ENCODE measurements at places on chromosomes 1 and 21. TPM values are rescaled to one million over a fixed set of nuclear protein-coding genes. Genes with fewer than 3 reads are reported as not detected.
A peak's percentile ranks its signal among the peaks of the same experiment; 100 is the strongest.

The FCGR3B gene
- total RNA-seq: not detected

The ZBTB8OS gene
- total RNA-seq: 92.2 TPM

The PRAMEF15 gene
- total RNA-seq: not detected

The WNT9A gene
- 3.7 TPM for total RNA-seq

The MAN1C1 gene
- not detected for total RNA-seq

The SLC44A5 gene
- 0.05 TPM for total RNA-seq

The CLCA4 gene
- not detected for total RNA-seq

The PLCH2 gene
- total RNA-seq: not detected

The C4BPA gene
- not detected for total RNA-seq

The ESPN gene
- total RNA-seq: not detected

GRCh38 chr1:97920276-97920831 lies 480 bp downstream of the DPYD start:
- no peak for DNase-seq

DNA sequence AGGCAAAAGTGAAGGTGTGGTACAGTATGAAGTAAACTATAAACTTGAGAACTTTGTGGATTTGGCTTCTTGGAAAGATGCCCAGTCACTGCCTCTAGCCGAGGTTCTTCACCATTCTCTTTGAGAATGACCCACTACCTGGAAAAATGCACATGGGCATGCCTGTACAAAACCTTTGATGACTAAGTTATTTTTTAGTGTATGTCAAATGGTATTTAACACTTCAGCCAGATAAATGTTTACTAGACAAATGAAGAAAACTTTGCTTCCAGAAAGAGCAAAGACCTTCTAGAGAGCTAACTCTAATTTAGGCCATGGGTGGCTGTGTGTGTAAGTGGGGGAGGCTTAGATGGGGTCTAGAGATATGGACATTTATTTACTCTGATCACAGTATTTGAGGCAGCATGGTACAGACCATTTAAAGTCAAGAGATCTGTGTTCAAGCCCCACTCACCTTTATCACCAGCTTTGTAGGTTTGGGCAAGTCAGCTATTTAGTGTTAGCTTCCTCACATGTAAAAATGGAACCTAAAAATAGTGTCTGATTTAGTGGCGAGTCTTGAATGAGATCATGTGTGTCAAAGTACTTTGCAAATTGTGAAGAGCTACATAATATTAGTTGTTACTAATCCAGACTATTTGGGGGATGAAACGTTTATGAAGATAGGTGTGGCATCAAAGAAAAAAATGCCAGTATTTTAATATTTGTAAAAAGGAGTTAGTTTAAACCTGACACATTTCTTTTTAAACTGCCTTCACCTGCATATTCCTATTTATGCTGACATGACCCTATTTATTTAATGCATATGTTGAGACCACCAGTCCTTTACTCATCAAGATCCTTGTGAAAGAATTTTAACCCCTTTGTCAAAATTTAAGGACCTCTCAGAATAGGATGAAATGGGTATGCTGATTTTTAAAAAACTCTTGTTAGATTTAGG lies 20.2 kb downstream of the NFYC start:
- DNase-seq: peak; percentile 57

DNA sequence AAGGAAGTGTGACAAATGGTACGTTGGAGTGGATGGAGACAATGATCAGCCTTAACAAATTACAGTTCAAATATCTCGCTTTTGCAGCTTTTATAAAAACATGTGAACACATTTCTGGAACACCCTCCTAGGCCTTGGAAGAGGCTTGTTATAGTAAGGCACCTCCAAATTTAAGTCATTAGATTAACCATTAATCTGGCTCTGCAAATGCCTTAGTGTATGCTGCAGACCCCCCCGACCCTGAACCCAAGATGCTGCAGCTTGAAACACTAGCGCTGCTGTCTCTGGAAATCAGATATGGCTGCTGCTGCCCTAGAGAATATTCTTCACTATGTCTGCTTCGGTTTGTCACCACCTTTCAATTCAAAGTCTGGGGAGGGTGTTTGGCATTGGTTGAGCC lies 196.4 kb downstream of the MIS18A start:
- DNase-seq: no peak

DNA sequence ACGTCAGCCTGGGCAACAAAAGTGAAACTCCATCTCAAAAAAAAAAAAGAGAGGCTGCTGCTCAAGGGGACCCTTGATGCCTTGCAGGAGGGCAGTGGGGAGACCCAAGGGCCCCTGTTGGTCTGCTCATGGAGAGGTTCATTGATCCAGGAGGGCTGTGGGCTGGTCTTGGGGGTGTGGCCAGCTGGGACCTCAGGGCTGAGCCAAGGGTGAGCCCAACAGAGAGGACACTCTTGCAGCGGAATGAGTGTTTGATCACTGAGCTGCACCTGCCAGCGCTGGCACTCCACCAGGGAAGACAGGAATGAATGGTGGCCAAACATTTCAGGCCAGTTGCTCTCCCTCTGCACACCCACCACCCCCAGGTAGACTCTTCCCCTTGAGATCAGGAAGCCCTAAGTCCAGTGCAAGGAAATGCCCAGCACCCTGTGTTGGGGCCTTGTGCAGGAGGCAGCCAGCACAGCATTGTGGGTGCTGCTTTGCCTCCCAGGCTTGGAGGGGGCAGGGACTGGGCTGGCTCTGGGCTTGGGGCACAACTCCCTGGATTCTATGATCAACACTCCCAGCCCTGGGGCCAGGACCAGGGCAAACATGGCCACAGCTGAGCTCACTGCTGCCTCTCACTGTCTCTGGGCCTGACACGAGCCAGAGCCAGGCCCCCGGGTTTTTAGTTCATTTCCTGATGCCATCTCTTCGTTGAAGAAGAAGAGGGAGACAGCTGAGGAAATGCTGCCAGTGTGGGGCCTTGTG lies 50.7 kb downstream of the IRF2BP2 start:
- peak; percentile 35 for DNase-seq

- DNase-seq: peak; percentile 28
These were observed 58.7 kb downstream of the RABGAP1L start for GRCh38 chr1:174217787-174218574.

DNA sequence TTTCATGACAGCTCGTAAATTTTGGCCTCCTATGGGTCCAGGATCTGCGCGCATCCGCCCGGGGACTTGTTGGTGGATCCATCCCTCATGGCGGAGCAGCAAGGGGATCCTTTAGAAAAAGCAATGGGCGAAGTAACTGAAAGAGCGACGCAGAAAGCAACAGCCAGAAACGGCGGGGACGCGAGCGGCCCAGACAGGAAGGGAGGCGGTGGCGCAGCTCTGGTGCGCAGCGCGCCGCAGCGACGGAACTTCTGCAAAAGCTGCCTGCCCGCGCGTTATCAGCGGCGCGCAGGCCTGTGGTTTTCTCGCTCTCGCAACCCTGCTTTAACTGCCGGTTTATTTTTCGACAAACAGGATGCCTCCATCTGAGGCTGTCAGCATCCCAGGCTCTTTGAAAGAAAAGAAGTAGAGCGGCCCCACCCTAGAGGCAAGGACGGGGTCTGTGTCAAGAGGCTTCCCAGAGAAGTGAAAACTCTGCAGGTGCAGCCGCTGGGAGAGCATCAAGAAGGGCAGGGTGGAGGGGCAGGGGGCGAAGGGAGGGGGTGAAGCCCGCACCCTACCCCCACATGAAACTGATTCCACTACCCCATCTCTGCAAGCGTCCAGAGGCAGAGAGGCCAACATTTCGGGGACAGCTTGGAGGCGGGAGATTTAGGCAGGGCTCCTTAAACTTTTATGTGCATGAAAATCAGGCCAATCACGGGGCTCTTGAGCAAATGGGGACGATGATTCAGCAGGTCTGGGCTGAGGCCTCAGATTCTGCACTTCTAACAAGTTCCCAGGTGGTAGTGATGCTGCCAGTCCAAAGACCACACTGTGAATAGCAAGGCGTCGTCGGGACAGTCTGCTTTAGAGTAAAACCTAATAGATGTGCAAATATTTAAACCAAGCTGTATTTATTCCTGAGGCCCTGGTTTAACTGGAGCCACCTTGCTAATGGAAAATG lies 22.2 kb downstream of the RUNX1 start:
- no peak for DNase-seq

- DNase-seq: no peak
These were observed 191.2 kb downstream of the C1orf94 start for GRCh38 chr1:34367954-34368353.

DNA sequence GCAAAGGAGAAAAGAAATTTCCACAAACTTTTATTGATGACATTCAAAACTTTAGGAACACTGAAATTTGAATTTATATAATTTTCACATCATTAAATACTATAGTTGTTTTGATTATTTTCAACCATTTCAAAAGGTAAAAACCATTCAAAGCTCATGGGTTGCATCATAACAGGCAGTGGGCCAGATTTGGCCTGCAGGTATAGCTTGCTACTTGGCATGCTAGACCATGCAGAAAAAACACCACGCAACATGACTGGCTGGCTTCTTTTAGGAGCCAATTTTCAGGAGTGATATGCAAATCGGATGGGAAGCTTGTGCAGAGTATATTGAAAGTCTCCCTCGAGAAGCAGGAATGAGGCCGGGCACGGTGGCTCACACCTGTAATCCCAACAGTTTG lies 144.8 kb downstream of the GLUL start:
- DNase-seq: no peak

- DNase-seq: no peak
These were observed at the start of gene CACYBP for GRCh38 chr1:174999936-175000696. Gene CACYBP, plus strand, starts transcription at chr1:174999947. Its CDS starts 234 bp downstream, at chr1:175000181.

DNA sequence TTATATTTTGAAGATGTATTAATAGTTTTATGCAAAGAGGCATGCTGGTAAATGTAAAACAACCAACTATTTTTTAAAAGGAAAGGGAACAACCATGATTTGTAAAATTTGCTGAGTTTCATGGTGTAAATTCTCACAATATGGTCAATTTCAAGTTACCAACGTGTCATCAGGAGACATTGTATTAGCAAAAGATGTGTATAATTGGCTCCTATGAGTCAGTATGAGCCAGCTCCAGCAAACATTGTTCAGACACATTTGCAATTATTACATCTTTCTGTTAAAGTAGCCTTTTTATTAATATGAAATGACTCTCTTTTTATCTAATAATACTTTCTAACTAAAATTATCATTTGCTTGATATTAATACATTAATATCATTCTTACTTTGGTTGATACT lies 15.3 kb downstream of the CFH start:
- DNase-seq: no peak

DNA sequence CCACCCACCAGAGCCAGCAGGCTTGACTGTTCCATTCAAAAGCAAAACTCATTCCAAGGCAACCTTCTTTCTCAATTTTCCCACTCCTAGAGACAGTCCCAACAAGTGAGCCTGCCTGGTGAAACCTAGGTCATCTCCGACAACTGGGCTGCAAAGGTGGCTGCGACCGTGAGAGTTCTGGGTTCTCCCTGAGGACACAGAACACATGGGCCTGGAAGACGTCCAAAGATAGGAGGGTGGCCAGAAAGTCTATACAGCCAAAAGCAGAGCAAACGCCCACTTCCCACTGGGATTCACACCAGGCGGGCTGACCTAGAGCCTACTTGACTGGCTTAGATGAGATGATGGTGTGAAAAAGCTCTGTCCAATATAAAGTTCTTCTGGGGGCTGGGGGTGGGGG lies 90.2 kb upstream of the GRIK3 start:
- DNase-seq: no peak

- DNase-seq: peak; percentile 69
These were observed 60.6 kb downstream of the NAV1 start for GRCh38 chr1:201599548-201599947.

DNA sequence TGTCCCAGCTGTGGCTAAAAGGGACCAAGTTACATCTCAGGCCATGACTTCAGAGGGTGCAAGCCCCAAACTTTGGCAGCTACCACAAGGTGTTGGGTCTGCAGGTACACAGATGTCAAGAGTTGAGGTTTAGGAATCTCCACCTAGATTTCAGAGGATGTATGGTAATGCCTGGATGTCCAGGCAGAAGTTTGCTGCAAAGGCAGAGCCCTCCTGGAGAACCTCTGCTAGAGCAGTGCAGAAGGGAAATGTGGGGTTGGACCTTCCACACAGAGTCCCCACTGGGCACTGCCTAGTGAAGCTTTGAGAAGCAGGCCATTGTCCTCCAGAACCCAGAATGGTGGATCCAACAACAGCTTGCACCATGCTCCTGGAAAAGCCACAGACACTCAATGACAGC lies 10.1 kb upstream of the PHGDH start:
- no peak for DNase-seq

DNA sequence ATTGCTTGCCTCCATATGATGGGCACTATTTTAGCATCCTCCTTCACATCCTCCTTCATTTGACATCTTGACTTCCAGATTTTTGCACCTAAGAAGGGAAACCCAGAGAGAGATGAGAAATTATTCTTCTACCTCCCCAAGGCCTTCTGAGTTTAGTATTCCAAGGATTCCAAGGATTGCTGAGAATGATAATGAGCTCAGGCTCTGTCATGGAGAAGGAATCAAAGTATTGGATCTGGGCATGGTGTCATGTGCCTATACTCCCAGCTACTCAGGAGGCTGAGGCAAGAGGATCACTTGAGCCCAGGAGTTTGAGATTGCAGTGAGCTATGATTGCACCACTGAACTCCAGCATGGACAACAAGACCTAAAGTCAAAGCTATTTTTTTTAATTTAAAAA lies 26.6 kb upstream of the ZNF281 start:
- no peak for DNase-seq

GRCh38 chr21:30058928-30059327 lies 107.7 kb downstream of the CLDN17 start:
- no peak for DNase-seq

DNA sequence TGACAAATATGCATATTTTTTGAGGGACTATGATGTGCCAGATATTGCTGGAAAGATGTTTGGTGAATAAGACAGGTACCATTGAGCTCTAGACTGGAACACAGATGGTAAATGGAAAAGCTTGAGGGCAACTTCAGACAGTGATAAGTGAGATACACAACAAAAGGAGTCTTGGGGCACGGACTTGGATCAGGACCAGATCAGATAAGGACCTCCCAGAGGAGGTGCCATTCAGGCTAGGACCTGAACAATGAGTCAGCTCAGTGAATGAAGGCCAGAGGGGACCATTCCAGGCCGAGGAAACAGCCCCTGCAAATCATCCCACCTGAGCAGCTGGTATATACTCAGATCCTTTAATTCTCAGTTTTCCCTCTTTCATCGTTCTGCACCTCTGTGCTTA lies 1.8 kb upstream of the KCNJ15 start:
- no peak for DNase-seq

GRCh38 chr1:112380356-112380755 lies 15.7 kb upstream of the CTTNBP2NL start:
- DNase-seq: no peak

GRCh38 chr1:10601342-10602070 lies 126.8 kb downstream of the PEX14 start:
- DNase-seq: no peak

- DNase-seq: no peak
These were observed 83.2 kb upstream of the HOOK1 start for GRCh38 chr1:59731591-59731990.
